ENCODE measurements at places on chromosomes 11 and 22.
A peak's percentile ranks its signal among the peaks of the same experiment; 100 is the strongest.

DNA sequence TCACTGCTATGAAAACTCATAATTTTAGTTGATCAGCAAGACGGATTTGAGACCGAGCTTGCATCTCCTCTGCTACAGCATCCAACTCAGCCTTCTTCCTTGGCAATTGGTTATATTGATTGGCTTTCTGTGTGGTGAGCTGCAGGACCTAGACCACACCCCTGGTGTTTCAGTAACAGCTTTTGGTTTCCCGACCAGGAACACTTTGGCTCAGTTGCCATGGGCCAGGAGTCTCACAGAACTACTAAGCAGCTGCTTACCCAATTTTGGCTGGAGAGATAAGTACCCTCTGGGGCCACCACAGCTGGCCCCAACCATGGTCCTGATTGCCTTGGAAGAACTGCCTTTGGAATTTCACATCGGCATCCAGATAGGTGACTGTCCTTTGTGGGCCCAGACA, at the start of gene GLYATL1:
Gene GLYATL1 (plus strand): TSS at position 212 of the 400 bp plus-strand sequence. CDS start 7,600 bp downstream, outside the sequence.
- no peak for DNase-seq

GRCh38 chr11:72821920-72822799, 7.9 kb downstream of the ATG16L2 start:
- peak; percentile 74 for DNase-seq

DNA sequence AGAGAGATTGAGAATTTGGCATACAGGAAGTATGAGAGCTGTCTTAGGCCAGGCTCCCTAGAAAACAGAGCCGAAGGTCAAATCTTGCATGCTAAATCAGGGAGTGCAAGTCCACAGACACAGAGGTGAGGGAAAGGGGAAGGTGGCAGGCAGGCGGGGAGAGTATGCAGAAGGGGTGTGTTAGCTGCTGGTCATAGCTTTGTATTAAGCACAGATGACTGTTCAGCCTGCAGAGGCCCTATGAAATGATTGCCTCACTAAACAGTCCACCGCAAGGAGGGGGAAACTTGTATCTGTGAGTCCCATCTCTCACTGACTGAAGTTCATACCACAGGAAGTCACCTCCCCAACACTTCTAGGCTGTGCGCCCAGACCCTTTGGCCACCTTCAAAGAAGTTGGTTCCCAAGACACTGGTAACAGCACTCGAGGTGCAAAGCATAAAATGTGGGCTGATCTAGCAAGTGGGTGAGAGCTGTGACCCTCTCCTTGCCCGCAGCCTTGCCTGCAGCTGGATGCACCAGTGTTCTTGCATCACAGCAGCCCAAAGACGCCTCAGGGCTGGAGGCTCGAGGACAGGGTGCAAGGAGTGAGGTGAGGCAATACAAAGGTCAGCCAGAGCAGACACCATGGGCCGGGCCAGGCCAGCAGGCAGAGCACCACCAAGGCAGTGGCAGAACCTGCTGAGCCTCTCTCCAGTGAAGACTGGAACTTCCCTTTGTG, 115.3 kb upstream of the TBCEL start:
- DNase-seq, result no peak

- DNase-seq, result peak; percentile 4
Observed at GRCh38 chr22:49969751-49970527, 9.4 kb downstream of the PIM3 start.

- no peak for DNase-seq
Observed at GRCh38 chr22:39935612-39936011, 24.6 kb upstream of the TMA7B start.

DNA sequence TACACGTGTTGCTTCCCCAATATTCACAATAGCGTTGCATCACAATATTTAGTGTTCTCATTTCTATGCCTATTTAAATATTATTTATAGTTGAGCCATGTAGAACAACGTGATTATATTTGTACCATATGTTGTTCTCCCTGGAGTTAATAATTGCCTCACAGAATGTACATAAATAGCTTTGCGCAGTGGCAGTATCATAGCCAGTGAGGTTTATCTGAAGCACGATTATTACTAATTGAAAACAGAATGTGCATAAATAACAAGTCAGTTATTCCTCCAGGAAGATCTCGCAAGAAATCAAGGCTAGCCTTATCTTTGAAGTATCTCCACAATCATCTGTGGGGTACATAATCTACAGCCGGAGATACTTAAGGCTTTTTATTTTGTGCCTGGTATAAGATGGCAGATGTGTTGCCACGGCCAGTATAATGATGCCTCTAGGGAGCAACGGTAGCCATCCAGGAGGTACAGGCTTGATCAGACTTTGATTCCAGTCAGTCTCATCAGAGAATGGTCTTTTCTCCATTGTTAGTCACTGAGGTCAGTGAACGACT, 197.5 kb downstream of the MSANTD4 start:
- no peak for DNase-seq

- no peak for DNase-seq
Observed at GRCh38 chr11:128375961-128376360, 211.4 kb downstream of the ETS1 start.

GRCh38 chr11:8273287-8273686, 9.6 kb upstream of the LMO1 start:
- no peak for DNase-seq

DNA sequence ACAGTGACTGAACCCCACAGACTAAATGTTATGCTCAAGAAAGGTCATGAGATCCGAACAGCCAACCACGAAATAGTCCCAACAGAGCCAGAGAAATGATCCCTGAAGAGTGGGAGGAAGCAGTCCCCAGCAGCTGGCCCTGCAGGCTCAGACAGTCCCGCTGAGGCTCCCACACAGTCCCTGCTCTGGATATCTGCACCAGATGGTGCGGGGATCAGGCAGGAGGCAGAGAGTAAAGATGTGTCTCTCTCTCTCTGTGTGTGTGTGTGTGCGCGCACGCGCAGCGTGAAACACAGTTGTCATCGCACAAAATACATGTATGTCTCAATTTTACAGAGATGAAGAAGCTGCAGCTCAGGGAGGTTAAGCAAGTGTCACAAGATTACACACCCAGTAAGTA, 27.9 kb downstream of the GUCY1A2 start:
- no peak for DNase-seq

GRCh38 chr11:73137262-73137943, 4.7 kb downstream of the FCHSD2 start:
- no peak for DNase-seq

DNA sequence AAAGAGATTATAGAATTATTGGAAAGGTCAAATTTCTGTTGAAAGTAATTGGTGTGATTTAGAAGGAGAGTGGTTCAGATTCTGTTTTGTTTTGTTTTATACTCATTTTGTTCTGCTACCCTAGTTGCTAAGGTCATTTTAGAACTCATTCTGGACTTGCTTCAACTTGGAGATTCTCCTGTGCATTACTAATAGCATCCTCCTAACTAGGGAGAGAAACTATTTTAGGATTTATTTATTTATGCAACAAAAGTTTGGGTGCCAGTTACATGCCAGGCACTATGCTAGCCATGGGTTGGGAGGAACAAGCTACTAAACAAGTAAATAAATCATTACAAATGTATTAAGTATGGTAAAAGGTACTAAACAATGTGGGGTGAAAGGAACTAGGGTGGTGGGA, 84.0 kb downstream of the YAP1 start:
- DNase-seq, result no peak

GRCh38 chr11:14012846-14013245, 50.3 kb downstream of the SPON1 start:
- no peak for DNase-seq

GRCh38 chr22:26949193-26949592, 291.8 kb downstream of the MIAT start:
- no peak for DNase-seq

DNA sequence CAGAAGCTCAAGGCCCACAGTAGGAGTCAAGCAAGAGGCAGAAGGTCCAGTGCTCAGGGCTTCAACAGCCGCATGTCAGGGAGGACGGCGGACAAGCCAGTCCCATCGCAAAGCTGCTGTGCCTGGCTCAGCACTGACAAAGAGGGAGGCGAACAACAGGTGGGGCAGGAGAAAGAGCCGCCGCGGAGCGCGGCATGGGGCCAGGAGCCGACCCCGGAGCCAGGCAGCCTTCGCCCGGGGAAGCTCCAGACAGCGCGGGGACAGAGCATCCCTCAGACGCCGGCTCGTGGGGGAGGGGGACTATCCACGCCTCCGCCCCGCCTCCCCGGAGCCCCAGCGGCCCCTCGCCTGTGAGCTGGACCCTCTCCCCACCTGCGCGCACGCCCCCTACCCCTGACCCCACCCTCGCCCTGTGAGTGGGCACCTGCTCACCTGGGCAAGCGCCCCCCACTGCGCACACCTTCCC, 369 bp downstream of the DHCR7 start:
- DNase-seq, result peak; percentile 15

- no peak for DNase-seq
Observed at GRCh38 chr11:120615391-120615790, 103.8 kb downstream of the GRIK4 start.

GRCh38 chr22:48925450-48925849, 902.2 kb downstream of the BRD1 start:
- no peak for DNase-seq

DNA sequence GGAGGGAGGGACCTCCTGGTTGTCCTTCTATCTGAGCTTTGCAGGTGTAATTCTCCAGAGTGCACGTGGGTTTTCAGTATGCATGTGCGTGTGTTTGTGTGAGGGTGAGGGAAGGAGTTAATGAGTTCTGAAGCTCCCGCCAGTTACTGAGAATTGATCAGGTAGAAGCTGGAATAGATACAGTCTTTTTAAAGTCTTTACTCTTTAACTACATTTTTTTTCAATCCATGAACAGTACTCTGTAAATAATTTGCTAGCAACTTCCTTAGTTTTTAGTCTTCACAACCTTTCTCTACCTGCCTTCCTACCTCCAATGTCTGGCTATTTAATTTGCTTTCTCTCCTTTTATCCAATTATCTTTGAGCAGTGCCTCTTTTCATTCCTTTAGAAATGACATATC, 25.5 kb downstream of the ARHGAP42 start:
- no peak for DNase-seq

GRCh38 chr11:92129811-92130210, 94.8 kb upstream of the FAT3 start:
- DNase-seq, result no peak

- DNase-seq, result peak; percentile 1
Observed at GRCh38 chr11:121763526-121763925, 310.8 kb upstream of the SORL1-AS1 start.

DNA sequence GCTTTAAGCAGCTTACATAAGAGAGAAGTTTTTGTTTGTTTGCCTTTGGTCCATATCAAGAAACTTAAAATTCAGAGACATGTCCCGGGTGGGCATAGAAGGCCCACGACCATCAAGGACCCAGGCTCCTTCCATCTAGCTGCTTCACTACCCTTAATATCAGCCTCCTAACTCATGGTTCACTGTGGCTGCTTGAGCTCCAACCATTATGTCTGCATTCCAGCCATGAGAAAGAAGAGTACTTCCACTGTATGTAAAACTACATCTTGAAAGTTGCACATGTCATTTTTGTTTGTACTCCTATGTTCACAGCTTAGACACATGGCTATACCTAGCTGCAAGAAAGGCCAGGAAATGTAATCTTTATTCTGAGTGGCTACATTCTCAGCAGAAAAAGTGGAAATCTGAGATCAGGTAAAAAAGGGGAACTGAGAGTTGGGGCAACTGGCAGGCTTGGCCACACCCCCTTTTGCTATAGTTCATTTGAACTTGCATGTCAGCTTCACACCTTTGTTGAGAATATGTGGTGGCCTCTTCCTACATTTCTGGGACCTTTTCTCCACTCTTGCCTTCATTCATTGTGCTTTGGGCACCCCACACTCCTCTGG, 81.3 kb upstream of the TP53I11 start:
- DNase-seq, result peak; percentile 59

DNA sequence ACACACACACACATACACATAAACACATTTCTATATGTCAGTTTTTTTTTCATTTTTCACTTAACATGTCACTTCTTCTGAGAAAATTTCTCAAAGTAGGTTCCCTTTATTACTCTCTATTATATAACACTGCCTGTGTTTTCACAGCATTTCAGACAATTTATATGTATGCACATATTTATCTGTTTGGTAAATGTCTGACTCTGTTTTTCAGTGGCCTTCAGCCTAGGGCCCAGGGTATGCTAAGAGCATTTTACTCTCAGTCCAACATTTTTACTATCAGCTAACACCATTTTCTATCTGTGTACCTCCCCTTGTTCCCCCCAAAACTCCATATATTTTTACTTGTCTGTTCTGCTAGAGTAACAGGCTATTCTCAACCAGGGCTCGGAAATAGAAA, 92.3 kb downstream of the ANO3 start:
- no peak for DNase-seq

- DNase-seq, result no peak
Observed at GRCh38 chr22:30268331-30268730, 1.7 kb upstream of the OSM start.

DNA sequence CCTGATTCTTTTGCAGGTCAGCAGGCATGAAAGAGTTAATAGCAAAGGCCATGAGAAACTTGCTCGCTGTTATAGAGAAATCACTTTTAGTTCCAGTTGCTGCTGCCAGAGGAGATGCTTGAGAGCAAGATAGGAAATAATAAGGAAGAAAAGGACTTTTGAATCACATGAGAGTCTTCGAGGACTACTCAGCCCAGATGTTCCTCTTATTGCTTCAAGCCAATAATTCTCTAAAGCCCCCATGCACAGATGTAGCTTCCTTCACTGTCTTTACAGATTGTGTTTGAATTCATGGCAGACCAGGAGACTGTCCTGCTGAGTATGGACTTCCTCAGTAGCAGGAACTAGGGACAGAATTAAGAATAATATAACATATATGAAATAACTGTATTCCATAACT, 50.1 kb upstream of the OLFML1 start:
- no peak for DNase-seq

DNA sequence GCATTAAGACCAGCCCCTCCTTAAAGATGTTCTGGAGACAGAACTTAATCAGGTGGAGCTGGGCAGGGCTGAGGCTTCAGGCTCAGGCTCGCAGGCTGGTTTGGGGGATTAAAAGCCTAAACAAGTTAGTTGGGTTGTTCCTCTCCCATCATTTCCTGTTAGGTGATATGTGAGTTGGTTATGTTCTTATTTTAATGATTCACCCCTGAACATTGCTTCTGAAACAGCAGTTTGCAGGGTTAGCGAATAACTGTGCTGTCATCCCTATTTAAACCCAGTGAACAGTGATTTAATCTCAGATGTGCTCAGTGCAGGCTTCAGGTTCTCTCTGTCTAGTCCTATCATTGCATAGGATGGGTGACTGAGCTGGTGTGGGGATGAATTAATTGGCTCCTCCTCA, 47.4 kb upstream of the BIRC3 start:
- DNase-seq, result no peak

DNA sequence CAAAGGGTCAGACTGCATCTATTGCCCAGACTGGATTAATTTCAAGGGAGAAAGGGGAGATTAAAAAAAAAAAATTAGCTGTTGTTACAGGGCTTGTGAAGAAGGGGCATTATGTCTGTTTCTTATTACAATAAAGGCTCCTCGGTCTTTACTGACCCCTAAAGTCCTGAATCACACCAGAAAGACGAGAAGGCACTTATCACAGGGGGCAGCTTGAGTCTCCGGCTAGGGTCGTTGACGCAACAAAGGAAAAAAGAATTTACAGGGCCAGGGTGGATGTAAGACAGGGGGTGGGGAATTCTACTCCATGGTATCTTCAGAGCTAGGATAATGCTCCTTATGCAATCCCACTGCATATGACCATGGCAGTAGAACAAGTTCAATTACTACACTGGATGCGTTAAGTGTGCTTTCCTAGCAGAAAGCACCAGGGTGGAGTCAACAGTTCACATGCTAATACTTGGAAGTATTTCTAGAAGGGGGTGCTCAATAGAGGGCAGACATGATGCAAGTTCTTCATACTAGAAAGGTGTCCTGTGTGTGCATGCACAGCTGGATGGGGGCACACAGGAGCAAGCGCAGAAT, 16.5 kb downstream of the DDX17 start:
- DNase-seq, result no peak

- DNase-seq, result no peak
Observed at GRCh38 chr11:43688394-43688793, 7.9 kb downstream of the HSD17B12 start.

- no peak for DNase-seq
Observed at GRCh38 chr11:94747601-94748041, 20.5 kb upstream of the AMOTL1 start.

Data from stimulated activated naive B cell treated with anti-CD40 and anti-IgM and Interleukin-4, amounts not matched to agents 10 μg/mL and 1 μg/mL and 100 μg/mL, for 72 hours (primary cell).